NB4 (cell line): ENCODE measurements at places on chromosomes 5 and 9.
A peak's percentile ranks its signal among the peaks of the same experiment; 100 is the strongest.

DNA sequence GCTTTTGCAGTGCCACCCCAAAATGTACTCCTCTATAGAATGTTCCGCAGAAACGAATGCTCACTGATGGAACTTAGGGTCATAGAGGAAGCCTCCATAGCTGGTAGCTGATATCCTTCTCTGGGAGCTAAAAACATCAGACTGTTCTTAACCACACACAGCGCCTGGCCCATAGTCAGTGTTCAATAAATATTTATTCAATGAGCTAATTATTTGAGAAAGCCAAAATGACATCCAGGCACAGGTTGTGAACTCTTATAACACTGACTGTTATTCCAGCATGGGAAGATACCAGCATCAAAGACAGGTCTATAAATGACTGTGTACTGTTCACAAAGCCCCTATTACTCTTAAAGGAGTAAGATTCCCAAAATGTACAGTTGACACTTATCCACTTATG lies 12.9 kb downstream of the GDF9 start:
- no peak for DNase-seq

GRCh38 chr9:74083681-74084433 lies 413.3 kb upstream of the RORB start:
- no peak for DNase-seq

- DNase-seq: no peak
Measured at GRCh38 chr5:148394587-148395019, 10.8 kb downstream of the FBXO38 start.

DNA sequence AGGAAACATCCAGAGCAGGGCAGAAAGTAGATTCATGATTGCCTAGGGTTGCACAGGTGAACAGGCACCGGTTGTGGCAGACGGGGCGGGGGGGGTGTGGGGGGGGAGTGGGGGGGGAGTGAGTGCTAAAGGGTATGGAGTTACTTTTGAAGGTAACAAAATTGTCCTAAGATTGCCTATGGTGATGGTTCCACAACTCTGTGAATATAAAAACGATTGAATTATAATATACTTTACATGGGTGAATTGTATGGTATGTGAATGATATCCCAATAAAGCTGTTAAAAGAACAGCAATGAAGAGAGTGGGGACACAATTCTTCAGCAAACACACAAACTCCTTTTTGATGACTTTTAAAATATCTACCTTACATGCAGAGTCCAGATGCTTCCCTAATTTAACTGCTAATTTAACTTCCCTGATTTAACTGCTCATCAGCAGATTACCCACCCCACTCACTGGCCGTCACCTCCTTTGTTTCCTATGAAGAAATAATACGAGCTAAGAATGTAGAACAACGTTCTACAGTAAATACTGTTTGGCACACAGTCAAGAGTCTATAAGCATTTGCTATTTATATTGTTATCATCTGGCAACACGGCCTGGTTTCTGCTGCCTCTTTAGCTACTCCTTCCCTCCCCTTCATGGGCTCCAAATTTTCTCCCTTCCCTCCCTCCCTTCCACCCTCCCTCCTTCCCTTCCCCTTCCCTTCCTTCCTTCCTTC lies 83.5 kb downstream of the PTCH1 start:
- peak; percentile 25 for DNase-seq

DNA sequence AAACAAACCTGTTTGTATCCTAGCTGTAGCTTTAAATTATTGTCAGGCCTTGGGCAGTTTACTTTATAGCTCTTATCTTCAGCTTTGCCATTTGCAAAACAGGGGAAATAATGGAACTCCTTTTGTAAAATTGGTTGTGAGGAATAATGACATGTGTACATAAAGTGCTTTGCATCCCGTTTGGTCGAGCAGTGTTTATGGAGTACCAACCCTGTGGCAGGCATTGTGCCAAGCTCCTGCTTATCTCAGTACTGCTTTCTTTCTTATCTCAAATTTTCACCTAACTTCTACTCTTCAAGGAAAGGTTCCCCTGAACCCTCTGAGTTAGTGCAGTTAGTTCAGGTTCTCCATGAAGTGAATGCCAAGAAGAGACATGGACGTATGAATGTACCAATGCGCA lies 9.4 kb upstream of the TENT2 start:
- no peak for DNase-seq

GRCh38 chr9:134730011-134730760 lies 88.6 kb downstream of the COL5A1 start:
- no peak for DNase-seq

DNA sequence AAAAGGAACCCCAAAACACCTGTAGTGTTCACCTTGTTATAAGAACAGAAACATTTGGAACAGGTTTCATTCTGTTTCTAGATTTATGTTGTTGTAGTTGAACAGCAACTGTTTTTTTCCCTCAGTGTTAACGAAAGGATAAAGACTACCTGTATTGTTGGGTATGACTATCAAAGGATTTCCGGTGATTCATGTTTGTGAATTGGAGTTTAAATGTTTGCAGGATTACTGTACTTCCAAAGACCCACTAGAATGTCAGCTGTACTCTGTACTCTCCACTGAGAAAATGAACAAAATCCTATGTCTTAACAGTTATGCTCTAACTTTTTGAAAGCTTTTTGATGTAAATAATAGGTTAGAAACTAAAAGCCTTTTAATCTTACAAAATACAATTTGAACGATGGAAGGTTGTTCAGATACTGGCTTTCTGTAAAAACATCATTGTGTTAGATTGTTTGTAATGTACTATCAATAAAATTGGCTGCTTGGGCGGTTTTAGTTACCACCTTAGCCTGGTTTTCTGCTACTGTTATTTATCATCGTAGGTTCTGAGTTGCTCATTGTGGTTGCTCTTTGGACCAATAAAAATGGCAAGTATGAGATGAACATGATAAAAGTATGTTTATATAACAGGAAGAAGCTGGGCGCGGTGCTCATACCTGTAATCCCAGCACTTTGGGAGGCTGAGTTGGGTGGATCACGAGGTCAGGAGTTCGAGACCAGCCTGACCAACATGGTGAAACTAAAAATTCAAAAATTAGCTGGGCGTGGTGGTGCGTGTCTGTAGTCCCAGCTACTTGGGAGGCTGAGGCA lies 44.1 kb downstream of the DCP2 start:
- DNase-seq: no peak

GRCh38 chr5:123810746-123811340 lies 298.9 kb downstream of the CSNK1G3 start:
- DNase-seq: no peak

GRCh38 chr9:36125062-36125855 lies 11.3 kb upstream of the GLIPR2 start:
- no peak for DNase-seq

- no peak for DNase-seq
Measured at GRCh38 chr9:131618071-131618479, 72.8 kb downstream of the PRRT1B start.

- DNase-seq: no peak
Measured at GRCh38 chr9:87290241-87291052, 207.2 kb upstream of the DAPK1 start.

DNA sequence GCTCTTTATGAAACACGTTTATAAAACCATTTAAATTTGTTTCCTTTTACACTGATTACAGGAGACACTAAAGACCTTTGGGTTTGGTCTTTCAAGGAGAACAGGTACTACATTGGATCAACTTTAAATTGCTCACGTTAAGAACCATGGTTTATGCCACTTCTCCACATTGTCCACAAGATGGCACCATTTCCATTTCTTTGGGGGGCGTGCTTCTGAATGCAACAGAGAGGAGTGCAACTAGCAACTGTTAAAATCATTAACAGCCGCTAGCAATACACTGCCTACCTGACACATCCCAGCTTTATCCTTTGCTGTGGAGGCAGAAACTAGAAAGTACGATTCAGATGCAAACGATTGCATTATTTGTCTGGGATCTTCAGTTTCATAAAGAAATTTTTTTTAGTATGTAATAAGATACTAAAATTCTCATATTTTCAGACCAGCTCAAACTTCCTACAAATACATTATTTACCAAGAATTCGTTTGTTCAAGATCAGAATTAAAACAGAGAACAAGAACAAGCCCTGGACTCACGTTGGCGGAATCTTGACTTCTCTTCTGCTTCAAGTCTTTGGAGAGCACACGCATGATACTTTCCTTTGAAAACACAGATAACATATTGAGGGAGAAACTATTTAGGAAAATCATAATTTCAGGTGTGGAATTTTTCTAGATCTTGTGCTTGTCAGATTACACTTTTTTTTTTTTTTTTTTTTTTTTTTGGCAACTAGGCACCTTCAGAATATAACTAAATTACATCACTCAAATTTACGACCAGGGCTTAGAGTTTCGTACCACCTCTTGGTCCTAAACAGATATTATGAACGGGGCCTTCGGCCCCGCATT lies 702 bp downstream of the CDC20B start:
- peak; percentile 86 for DNase-seq

GRCh38 chr9:98873951-98874371 lies 66.5 kb downstream of the GALNT12 start:
- no peak for DNase-seq

- peak; percentile 51 for DNase-seq
Measured at GRCh38 chr9:88660611-88661010, 125.6 kb downstream of the NXNL2 start.

DNA sequence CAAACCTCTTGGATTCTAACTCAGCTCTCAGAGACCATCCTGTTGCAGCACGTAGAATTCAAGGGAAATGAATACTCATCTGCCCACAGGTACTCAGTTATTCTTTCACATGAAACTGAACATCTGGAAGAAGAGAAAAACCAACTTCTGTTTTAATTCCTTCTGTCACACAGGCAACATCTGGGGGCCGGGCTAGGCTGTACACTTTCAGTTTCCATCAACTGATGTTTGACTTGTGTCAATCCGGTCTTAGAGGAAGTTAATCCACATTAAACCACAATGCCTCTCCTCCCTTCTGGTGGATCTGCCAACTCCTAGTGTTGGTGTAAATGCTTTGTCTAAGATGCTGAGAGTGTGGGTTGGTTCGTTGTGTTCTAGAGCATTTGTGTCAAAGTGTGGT lies 17.6 kb downstream of the DMRT3 start:
- peak; percentile 90 for DNase-seq

- no peak for DNase-seq
Measured at GRCh38 chr5:66959653-66960052, 236.9 kb downstream of the CD180 start.

- no peak for DNase-seq
Measured at GRCh38 chr5:5025098-5025773, 114.9 kb upstream of the ADAMTS16 start.

- DNase-seq: no peak
Measured at GRCh38 chr5:147373328-147373727, 136.5 kb downstream of the DPYSL3 start.

DNA sequence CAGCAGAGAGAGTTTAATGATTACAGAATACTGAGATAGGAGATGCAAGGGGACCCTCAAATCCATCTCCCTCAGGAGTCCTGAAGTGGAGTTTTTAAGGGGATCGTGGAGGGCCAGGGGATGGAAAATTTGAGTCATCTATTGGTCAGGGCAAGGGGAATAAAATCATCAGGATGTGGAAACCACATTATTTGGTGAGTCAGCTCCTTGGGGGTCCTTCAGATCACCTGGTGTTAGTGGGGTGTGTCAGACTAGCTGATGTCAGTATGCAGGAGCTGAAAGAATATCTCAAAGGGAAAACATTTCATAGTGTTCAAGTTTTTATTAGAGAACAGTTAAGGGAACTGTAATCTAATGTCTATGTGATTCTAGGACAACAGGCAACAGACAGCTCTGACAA lies 183.0 kb upstream of the FTMT start:
- peak; percentile 4 for DNase-seq

DNA sequence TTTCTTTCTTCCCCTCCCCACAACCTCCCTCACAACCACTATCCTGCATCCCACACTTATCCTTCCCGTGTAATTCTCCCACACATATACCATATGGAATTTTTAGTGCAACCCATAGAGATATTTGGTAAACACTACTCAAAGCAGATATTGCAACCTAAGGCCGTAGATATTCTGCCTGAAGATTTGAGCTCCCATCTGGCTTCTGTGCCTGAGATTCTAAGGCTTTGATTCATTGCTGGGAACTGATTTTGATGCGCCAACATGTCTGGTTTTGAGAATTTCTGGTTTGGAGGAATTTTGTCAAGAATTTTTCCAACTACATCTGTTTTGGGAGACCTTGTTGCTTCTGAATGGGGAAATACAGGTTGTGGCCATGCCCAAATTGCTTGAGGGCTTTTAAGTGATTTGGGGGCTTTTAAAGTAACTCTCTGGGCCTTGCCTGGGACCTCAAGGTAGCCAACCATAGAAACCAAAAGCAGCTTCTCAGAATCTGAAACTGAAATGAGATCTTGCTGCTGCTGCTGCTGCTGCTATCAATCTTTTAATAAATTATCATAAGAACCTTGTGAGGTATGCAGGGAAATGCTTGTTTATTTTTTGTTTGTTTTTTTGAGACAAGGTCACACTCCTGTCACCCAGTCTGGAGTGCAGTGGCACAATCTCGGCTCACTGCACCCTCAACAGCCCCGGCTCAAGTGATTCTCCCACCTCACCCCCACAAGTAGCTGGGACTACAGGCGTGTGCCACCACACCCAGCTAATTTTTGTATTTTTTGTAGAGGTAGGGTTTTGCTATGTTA lies 36.2 kb downstream of the PLAC8L1 start:
- no peak for DNase-seq

- DNase-seq: peak; percentile 2
Measured at GRCh38 chr5:65172486-65173129, 309.1 kb downstream of the ADAMTS6 start.

- peak; percentile 6 for DNase-seq
Measured at GRCh38 chr5:14464096-14464495, 117.5 kb upstream of the OTULINL start.

DNA sequence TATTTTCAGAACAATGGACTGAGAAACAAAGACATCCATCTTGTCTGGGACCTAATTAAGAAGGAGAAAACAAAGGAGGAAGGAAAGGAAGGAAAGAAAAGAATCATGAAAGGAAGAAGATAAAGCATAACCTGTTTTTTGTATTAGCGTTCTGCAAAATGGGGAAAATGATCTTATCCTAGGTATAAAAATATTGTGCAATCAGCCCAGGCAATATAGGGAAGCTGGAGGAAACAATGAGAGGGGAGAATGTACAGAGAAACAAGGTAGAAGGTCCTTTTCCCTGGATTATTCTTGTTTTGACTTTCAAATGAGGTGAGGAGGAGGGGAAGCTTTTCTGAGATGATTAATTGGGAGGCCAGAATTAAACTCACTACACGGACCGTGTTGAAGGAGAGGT lies 177.9 kb downstream of the COX7C start:
- no peak for DNase-seq

- DNase-seq: no peak
Measured at GRCh38 chr9:137085920-137086530, 760 bp upstream of the MAN1B1 start.

- no peak for DNase-seq
Measured at GRCh38 chr9:92952906-92953610, 5.7 kb downstream of the FGD3 start.

DNA sequence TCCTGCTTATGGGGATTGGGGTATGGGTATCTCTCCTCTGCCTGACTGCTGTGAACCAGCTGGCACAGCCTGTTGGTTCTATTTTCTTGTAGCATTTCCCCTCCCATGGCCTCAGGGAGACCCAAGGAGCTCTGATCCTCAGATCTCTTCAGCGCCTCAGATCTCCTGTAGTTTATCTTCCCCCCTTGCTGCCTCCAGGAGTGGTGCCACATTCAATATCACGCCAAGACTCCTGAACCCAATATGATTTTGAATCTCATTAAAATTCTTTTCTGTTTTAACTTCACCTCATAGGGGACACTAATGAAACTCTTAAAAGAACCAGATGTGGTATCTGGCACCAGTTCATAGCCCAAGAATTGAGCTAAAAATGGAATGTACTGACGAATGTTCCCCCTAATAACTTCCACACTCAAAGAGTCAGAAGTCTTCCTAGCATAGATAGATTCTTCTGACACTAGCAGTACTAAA lies 59.6 kb upstream of the LIFR start:
- DNase-seq: no peak

GRCh38 chr5:156888520-156888919 lies 38.4 kb downstream of the PPP1R2B start:
- no peak for DNase-seq
